ENCODE measurements at places on chromosomes 7 and 10.

- no peak for DNase-seq
These were observed 54.8 kb downstream of the LYZL1 start for GRCh38 chr10:29343607-29344038.

DNA sequence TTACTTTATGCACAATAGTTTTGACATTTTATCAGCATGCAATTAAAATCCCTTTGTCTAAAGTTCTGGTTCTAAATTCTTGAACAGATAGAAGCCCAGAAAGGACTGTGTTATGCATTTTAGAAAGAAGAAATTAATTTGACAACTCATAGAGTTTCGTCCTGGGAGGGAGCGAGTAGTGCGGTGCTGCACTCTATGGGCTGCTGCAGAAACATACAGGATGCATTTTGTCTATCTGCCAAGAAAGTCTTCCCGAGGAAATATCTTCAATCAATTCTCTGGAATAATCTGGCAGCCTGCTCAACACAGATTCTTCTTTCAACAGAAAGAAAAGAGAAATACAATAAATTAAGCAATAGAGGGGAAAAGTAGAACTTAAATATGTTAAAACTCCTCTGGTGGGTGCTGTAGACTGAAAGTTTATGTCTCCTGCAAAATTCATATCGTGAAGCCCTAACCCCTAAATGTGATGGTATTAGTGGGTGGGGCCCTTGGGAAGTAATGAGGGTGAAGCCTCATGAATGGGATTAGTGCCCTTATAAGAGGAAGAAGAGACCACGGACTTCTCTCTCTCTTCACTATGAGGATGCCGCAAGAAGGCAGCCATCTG, 39.0 kb upstream of the IFRD1 start:
- peak; percentile 49 for DNase-seq

- no peak for DNase-seq
These were observed 2.9 kb downstream of the ELFN1 start for GRCh38 chr7:1672851-1673486.

DNA sequence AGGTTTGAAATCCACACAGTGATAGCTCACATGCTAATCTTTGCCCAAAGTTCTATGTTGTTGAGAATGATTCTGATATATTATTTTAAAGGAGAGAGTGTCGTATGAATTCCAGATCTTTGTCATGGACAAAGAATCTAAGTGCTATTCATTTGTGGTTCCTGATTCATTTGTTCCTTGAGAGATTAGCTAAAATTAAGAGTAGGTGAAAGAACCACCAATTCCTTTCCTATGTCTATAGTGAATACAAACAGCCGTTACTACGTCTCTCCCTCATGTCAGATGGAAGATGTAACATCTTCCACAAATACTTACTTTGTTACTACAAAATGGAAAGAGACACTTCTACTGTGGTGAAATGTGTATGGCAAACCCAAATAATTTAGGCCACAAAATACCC, 3.3 kb upstream of the PLXDC2 start:
- no peak for DNase-seq

DNA sequence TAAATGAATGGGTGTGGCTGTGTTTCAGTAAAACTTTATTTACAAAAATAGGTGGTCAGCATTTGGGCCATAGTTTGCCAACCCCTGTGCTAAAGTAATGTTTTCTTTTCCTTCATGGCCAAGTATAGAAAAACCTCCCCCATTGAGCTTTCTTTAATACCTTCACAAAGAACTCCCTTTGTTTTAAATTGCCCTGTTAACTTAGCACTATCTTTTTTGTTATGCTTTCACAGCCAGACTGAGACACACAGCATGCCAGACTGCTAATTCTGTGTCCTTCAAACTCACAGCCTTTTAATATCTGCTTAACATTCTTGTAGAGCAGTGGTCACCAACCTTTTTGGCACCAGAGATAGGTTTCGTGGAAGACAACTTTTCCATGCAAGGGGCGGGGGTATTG, 78.0 kb downstream of the GFRA1 start:
- DNase-seq, result no peak

GRCh38 chr10:97180986-97181385, 4.8 kb downstream of the SLIT1 start:
- no peak for DNase-seq

DNA sequence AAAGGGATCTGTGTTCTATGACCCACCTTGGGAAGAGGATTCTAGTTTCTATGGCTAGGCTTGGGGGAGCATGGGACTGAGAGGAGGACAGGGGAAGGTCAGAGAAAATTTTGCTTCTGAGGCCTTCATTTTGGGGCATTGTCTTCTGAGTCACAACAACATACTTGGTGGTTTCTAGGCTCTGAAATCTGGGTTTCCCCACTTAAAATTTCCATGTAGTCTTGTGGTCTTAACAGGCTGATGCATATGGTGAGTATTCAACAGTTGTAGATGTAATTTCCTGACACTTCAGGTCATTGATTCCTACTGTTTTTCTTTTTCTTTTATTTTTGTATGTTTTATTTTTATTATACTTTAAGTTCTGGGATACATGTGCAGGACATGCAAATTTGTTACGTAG, 88.5 kb downstream of the ANKRD7 start:
- DNase-seq, result peak; percentile 16

DNA sequence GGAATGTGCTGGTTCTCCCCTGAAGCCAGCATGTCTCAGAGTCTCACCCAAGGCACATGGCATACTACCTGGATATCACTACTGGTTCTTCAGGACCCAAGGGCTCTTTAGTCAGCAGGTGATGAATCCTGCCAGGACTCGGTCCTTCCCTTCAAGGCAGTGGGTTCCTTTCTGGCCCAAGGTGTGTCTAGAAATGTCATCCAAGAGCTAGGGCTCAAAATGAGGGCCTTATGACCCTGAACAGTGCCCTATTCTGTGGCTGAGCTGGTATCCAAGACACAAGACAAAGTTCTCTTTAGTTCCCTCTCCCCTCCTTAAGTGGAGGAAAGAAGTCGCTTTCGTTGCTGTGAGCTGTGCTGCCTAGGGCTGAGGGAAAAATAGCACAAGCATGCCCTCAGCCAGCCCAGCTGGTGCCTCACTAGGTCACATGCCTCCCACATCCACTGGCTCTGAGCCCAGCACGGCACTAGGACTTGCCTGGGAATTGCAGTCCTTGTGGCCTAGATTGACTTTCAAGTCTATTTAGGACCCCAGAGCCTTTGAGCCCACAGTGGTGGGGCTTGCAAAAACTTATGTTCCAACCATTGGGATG, 106.0 kb downstream of the BMS1 start:
- DNase-seq, result no peak

GRCh38 chr10:33612116-33612515, 277.6 kb upstream of the NRP1 start:
- peak; percentile 36 for DNase-seq

- DNase-seq, result no peak
These were observed 171.7 kb upstream of the CELF2 start for GRCh38 chr10:10845826-10846503.

DNA sequence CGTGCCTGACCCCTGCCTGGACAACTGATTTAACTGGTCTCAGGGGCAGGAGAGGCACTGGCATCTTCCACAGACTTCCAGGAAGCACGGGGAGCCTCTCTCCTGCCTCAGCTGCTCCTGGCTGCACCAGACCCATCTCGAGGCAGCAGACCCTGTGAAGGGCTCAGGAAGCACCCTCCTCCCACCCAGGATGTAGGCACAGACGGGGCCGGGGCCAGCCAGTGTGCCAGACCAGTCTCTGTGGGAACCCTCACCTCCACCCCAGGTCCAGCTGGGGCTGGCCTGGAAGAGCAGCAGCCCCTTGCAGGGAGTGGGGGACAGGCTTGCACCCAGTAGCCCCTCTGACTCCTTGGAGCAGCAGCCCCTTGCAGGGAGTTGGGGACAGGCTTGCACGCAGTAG, 56.3 kb downstream of the RASGEF1A start:
- DNase-seq, result no peak

DNA sequence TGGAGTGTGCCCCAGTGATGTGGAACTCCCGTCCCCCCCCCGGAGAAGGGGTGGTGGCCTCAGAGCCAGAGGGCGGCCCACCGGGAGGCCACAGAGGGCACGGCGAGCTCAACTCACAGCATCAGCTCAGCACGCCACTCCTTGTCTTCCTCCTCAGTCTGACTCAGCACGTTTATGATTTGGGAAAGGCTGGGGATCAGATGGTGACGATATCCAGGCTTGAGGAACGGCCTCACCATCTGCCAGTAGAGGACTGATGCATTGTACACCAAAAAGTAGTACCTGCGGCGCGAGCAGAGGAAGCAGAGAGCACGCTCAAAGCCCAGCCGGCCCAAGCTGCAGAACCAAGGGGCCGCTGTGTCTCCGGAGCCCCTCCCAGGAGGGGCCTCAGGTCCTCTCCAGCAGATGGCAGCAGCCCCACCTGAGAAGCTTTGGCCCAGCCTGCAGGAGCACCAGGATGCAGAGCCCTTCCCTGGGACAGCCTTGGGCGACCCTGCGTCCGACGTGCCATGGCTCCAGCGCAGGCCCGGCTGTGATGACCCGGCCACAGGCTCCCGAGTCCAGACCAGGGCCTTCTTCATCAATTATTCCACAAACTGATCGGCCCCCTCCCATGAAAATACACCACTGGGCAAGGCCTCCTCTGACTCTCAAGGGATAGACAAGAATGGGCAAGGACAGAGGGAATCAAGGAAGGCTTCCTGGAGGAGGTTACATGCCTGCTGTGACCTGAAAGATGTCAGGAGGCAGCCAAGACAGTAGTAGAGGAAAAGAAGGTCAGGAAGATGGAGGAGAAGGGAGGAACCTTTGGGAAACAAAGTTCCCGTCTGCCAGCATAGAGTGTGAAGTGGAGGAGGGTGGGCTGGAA, 3.7 kb downstream of the CFAP46 start:
- peak; percentile 7 for DNase-seq

- DNase-seq, result no peak
These were observed 37.1 kb upstream of the ZNF32 start for GRCh38 chr10:43685744-43686143.

DNA sequence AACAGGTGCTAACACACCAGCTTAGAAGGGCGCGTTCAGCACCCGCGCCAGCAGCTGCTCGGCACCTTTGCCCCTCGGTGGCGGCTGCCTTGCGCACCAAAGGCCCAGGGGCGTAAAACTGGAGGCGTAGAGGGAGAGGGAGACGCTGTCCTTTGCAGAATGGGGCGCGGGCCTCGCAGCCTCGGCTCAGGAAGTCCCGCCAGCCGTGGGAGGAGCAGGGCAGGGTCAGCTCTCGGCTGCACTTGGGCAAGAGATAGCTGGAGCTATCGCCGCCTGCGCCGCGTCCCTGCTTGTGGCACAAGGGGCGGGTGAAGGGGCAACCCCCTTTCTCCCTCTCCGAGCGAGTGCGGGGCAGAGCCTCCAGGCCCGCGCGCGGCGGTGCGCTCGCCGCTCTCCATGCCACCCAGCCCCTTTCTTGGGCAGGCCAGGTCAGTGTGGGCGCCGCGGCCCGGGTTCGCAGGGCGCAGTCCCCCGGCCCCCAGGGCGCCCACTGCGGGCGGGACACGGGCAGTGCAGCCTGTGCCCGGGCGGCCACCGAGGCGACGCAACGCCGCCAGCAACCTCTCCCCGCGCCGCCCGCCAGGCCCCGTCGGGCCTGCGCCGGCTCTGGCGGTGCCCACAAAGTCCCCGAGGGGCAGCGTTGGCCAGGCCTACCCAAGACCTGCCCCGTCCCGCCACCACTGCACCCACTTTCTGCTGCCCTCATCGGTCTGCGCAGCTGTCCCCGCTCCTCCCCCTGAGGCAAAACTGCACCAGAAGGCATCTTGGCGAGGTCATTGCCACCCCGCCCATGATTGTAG, 4.1 kb downstream of the NEUROD6 start:
- no peak for DNase-seq

DNA sequence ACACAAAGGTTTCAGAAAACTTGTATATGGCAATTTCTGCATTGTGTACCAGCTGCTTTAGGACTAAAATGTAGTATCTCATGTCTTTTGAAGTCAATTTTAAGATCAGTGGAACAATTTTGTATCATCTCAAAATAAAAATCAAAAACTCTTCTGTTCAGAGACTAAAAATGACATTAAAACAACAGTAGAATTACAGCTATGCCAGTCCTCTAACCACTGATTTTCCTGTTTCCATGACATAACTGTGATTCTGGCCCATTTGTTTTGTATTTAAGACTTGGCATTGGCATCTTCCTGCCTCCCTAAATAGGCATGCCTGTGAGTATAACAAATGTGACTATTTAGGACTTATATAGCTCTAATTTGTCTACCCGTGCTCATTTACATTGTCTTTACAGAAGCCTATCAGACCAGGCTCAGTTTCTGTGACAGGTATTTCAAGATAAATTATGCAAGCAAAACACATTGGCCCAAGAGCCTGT, 29.1 kb upstream of the VPS41 start:
- DNase-seq, result no peak

DNA sequence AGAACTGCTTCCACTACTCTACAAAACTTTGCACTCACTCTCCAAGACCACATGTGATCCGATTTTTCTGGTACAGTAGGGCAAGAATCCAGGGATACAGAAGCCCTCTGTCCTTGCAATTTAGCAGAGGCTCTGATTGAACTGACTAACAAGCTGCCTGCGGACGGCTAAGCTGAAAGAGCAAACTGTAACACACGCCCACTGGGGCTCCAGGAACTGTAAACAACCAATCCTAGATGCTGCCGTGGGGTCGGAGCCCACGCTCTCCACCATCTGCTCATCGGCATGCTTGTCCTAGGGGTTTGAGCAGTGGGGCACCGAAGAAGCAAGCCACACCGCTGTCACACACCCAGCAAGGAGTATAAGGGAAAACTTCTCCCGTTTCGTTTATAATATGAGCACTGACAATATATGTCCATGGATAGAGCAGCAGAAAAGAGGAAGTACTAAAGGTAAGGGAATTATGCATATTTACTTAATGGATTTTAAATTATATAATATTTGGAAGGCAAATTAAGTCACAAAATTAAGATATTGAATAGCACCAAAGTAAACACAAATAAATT, 634.4 kb upstream of the POT1 start:
- no peak for DNase-seq

- no peak for DNase-seq
These were observed 158.5 kb upstream of the AUTS2 start for GRCh38 chr7:69439636-69440325.

- no peak for DNase-seq
These were observed 55.7 kb downstream of the YKT6 start for GRCh38 chr7:44256459-44256858.

DNA sequence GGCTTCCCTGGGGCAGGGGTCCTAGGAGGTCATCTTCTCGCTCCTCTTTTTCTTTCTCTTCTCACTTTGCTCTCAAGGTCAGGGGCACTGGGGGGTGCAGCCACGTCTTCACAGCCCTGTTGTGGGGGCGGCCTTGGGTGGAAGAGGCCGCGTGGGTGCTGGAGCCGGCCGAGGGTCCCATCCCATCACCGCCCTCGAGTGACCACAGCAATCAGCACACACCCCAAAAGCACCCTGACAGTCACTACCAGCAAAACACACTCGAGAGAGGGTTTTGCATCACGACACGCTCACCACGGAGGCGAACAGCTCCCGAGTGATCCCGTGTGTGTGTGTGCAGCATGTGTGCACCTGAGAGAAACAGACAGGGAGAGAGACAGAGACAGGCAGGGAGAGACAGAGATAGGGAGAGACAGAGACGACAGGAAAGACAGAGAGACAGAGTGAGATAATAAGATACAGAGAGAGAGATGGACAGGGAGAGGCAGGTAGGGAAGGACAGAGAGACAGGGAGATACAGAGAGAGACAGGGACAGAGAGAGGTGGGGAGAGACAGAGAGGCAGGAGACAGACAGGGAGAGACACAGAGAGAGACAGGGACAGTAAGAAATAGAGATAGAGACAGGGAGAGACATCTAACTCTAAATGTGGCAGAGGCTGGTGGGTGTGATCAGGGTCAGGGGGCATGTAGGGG, 100.9 kb downstream of the WDR37 start:
- DNase-seq, result no peak

GRCh38 chr10:60757420-60757895, 20.8 kb upstream of the CDK1 start:
- DNase-seq, result peak; percentile 59

GRCh38 chr7:12423355-12423996, 19.8 kb upstream of the VWDE start:
- peak; percentile 70 for DNase-seq

Measured in amniotic epithelial cell (primary cell).